ENCODE measurements at places on chromosomes 1 and 21.

DNA sequence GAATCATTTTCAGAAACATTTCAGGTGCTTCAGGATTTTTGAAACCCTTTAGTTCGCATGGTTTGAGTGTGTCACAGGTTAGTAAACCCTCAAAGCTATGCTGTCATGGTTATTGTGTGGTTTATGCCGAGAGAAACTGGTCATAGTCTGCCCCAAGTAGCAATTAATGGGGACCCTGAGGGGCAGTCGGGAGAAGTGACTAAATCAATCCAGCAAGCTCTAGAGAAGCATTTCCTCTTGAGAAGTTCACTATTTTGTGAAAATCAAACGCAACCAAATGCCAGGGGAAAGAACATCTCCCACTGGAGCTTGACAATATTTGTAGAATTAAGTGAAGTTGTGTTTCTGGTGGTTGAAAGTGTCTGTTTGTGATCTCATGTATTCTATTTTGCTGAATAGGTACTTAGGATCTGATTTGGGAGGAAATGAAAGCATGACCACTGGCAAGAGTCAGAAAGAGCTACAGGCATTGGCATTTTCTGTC is 63.0 kb upstream of the BACH1 start:
- DNase-seq: no peak

- DNase-seq: no peak
These were observed 906.0 kb downstream of the ADGRL2 start for GRCh38 chr1:82706741-82707140.

- DNase-seq: peak; percentile 12
These were observed 19.9 kb upstream of the EVI5 start for GRCh38 chr1:92804721-92805201.

- no peak for DNase-seq
These were observed 6.5 kb upstream of the SDHB start for GRCh38 chr1:17060306-17060749.

GRCh38 chr1:45880930-45881329 is 77.5 kb downstream of the MAST2 start:
- DNase-seq: no peak

DNA sequence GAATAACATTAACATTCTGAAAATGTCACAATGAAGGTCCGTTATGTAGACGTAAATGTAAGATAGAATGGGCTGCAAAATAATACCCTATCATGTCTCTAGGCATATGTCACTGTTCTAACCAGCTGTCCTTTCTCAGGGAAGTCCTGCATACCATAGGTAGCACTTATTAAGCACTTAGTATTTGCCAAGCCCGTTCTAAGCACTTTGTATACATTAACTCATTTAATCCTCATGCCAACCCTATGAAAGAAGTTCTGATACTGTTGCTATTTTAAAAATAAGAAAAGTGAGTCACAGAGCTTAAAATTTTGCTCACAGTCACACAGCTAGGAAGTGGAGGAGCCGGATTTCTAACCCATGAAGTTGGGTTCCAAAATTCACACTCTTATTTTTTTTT is 15.7 kb downstream of the GAS5 start:
- DNase-seq: no peak
